ENCODE measurements at places on chromosomes 12 and 14.

- DNase-seq, result no peak
Observed at GRCh38 chr12:67750513-67751183, 102.1 kb downstream of the DYRK2 start.

DNA sequence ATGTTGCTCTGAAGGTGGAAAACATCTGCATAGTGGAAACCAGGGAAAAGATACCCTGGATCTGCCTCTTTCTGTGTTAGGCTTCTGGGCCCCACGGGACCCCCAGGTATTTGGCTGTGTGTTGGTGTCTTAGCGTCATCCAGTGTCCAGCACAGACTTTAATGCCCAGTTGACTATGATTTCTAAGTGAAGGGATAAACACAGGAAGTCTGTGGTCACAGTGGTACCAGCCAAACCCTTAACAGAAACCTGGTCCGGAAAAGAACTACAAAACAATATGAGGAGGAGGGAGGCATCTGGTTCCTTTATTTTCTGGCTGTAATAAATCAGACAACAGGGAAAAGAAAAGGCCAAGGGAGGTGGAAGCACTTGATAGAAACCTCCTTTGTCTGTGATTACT is 56.4 kb downstream of the CMKLR1 start:
- DNase-seq, result no peak

- DNase-seq, result no peak
Observed at GRCh38 chr12:4112290-4112689, 161.3 kb upstream of the CCND2 start.

GRCh38 chr12:47870175-47870781 is 34.5 kb downstream of the VDR start:
- peak; percentile 18 for DNase-seq

GRCh38 chr14:93007225-93007997 is 84.5 kb downstream of the CHGA start:
- peak; percentile 22 for DNase-seq

DNA sequence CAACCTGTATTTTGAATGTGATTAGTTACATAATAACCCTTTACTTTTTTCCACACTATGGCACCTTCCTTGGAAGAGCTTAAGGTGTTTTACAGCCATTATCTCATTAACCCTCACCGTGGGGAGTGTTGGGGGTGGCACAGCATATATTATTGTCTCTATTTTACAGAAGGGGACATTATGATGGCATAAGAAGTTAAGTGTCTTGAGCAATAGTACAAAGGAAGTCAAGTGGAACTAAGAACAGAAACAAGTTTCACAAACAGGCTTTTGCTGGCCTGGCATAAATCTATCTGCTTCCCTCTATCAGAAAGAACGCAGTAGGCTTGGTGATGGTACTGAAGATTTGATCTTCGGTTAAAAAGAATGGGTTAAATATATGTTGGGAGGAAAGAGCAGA is 169.7 kb upstream of the OTX2 start:
- DNase-seq, result no peak

DNA sequence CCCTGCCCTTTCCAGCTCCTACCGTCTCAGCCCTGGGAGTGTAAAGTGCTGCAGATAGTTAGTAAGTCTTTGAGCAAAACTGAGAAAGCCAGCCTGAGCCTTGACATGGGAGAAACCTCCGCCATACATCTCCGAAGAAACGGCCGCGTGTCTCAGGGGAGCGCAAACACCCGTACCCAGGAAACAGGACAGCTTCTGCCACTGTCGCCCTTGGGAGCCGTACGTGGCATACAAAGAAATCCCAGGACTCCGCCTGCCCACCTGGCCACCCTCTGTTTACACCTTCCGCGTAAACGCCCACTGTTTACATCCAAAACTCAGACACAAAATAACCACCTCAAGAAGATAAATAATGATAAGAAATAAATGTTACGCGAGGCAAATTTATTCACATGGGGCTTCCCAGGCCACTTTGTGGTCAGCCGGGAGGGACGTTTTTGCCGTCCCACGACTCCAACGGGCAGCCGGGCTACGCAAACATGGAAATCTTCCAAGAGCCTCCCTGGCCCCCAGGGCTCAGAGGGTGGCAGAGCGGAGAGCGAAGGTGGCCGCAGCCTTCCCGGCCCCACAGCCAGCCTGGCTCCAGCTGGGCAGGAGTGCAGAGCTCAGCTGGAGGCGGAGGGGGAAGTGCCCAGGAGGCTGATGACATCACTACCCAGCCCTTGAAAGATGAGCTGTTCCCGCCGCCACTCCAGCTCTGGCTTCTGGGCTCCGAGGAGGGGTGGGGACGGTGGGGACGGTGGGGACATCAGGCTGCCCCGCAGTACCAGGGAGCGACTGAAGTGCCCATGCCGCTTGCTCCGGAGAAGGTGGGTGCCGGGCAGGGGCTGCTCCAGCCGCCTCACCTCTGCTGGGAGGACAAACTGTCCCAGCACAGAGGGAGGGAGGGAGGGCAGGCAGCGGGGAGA is at the start of gene BDKRB2:
Gene BDKRB2, plus strand, starts transcription at position 689 of the 908 bp plus-strand sequence. CDS start 32,269 bp downstream, outside the sequence.
- DNase-seq, result peak; percentile 55

DNA sequence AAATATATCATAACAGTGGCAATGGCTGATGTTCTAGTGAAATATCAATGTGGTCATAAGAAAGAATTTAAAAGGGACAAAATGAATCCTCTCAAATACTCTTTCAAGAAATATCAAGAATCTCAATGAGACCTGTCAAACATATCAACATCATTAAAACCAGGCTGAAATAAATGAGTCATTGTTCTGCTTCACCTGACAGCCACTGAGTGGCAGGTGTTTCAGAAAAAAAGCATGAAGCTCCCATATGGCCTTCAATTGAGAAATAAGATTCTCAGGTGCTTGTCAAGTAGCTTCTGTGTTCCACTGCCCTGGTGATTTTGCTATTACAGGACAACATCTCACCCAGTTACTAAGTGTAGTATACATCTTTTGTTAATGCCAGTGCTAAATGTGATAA is 21.5 kb downstream of the ANAPC5 start:
- DNase-seq, result no peak

- DNase-seq, result no peak
Observed at GRCh38 chr14:85279407-85279806, 250.5 kb upstream of the FLRT2 start.

- DNase-seq, result no peak
Observed at GRCh38 chr12:115097416-115097815, 413.4 kb upstream of the TBX3 start.

DNA sequence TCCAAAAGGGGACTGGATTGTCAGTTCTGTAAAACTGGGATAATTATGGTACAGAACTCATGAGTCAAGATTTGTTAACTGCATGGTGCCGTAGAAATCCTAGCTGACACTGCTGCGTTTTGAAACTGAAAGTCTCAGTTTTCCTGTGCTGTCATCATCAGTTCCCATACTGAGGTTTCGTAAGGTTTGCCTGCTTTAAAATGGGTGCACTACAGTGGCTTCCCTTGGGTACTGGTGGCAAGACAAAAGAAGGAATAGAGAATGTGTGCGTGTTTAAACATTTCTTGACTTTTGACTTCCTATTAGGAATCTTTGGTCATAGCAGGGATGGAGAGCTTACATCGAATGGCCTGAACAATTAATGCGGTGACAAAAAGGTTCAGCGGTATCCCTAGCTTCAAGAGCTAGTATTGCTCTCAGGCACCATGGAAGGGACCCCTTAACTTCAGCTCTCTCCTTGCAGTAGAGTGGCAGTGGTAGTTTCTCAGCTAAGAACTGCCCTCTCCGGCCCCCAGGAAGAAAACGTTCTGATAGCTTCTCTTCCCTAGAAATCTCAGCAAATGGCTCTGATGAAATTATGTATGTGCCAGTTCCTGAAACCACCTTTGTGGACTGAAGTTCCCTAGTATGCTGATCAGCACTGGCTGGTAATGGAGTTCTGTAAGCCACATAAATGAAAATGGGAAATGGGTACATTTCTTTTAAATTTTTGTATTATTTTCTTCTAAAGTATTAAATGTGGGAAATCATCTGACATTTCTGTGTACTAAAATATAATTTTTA is 28.9 kb downstream of the ANO6 start:
- DNase-seq, result no peak

- DNase-seq, result peak; percentile 14
Observed at GRCh38 chr12:56836800-56837663, 73.9 kb downstream of the HSD17B6 start.

- no peak for DNase-seq
Observed at GRCh38 chr14:52853522-52853854, 62.1 kb upstream of the GNPNAT1 start.

DNA sequence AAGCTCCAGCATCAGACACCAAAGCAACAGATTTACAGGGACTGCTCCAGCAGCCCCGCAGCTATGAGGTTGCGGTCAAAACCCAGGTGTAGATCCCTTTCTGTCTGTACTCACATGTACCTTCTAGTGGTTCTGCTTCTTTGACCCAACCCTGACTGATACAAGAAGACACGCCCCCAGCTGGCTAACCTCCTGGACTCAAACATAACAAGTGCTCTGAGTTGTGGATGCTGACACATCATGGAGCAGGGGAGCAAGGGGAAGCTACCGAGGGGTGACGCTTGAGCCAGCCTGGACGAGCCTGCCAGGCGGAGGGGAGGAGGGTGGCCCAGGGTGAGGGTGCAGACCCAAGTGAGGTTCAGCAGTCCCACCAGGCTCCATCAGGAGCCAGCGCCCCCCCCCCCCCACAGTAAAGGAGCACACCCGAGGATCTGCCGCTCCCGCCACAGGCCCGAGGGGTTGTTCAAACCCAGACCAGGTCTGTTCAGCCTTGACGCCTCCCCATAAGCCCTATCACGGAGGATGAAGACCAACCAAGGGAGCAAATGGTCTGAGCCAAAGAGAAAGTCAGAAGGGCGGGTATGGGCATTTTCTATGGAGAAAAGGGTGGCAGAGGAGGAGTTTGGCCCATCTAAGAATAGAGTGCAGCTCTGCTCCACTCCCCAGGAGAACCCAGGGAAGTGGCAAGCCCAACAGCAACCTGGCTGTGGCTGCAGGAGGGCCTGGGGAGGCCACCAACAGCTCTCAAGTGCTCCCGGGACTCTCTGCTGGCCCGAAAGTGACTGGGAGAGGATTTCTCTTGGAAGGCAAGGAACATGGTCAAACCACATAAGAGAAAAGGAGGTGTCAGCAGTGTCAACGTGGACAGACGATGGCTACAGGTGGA is 229.4 kb downstream of the BCL11B start:
- no peak for DNase-seq

DNA sequence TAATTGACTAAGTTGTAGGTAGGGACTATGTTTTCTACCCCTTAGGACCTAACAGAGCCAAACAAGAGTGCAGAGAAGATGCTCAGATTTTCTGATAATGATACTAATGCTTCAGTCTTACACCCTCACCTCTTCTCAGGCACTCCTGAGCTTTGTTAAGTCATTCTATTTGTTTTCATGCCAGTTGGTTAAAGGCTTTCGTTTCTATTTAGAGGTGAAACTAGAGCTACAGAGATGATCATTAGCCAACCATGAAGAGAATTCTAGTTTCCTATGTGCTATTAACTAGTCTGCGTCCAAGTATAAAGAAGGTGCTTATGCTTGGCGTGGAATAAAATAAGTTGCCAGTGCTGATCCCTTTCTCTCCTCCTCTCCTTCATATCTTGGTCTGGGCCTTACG is 34.6 kb upstream of the PYGL start:
- no peak for DNase-seq

DNA sequence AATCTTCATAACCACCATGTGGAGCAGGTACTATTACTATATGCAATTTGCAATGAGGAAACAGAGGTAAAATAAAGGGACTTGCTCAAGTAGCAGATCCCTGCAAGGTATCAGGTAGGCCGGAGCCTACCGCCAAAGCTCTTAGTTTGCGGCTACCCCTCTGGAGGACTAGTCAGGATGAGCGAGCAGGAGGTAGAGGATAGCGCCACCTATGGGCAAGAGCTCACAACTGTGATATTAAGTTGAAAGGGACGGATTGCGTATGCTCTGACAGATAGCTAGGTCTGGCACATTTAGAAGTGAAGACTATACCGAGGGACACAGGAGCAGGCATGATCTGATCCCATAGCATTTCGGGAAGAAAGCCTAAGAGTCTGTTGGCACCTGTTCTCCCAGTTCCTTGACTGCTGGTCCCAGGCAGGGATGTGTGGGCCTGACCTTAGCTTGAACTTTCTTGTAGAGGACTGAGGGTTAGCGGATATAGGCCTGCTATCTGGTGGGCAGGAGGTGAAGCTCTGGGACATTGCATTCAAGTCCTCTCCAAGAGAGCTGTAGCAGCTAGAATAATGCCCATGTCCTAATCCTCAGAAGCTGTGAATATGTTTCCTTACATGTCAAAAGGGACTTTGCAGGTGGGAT is 48.0 kb downstream of the SLC17A8 start:
- DNase-seq, result peak; percentile 27

DNA sequence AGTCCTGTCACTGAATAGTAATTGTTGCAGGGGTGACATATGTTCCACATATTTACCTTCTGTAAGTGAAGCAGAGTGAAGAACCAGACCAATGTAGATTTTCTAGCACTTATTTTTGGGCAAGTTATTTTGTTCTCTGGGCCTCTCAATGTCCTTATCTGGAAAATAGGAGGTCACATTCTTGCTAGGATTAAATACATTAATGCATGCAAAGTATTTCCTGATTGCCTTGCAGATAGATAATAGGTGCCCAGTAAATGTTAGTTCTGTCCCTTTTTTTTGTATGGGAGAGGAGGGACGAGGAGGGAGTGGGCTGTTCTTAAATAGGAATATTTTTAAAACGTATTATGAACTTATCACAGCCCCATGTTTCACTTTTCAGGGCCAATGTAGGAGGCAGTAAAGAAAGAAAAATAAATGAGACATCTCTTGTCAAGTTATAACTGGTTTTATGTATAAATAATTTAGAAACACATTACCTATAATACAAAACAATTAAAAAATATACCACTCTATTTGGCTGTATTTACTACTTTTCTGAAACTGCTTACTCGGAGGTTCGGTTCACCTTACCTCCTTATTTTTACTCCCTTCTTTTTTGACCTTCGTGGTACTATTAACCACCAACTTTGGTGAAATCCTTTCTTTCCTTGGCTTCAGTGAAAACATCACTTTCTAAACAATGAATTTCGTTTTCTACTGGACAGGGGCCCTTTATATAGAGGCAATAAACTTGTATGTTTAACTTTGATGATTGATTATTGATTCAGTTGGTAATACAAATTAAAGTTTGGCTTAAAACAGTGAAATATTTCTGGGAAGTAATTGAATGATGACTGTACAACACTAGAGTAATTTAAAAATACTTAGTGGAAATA is 41.9 kb downstream of the DIP2B start:
- DNase-seq, result no peak

DNA sequence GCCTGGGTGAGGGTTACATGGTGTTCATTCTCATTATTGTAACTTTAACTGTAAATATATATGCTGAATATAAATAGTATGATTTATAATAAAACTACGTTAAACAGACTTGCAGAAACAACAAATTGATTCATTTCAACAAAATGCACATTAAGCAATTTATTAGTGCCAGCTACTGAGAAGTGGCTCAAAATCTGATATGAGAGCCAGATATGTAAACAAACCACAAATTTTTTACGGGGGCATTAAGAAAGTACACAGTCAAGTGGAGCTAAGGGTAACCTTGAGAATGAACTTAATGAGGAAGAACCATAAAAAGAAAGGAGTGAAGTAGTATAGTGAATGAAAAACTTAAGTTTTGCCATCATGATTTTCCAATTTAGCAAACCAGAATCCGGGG is 40.3 kb downstream of the CEP128 start:
- DNase-seq, result no peak

- no peak for DNase-seq
Observed at GRCh38 chr12:62917926-62918325, 17.0 kb downstream of the PPM1H start.

Data from fibroblast of the conjunctiva (primary cell).